ENCODE measurements at places on chromosomes 16 and 17. TPM values are rescaled to one million over a fixed set of nuclear protein-coding genes. Genes with fewer than 3 reads are reported as not detected.

Gene CCR7
- total RNA-seq = 0.09 TPM

Gene GPR179
- 0.05 TPM for total RNA-seq

Gene YBX2
- total RNA-seq = 0.28 TPM

Gene DDX5
- 210 TPM for total RNA-seq

Gene KAT8
- 37.9 TPM for total RNA-seq

Gene PLA2G10
- total RNA-seq = 3.9 TPM

Gene PDE6G
- not detected for total RNA-seq

Gene CHST4
- 8.2 TPM for total RNA-seq

Gene CSH1
- total RNA-seq = not detected

Gene KIF2B
- not detected for total RNA-seq

Gene MYH1
- not detected for total RNA-seq

Gene TEKT1
- not detected for total RNA-seq

Gene RNF40
- 37.7 TPM for total RNA-seq

Gene MRC2
- 3.7 TPM for total RNA-seq

Gene ARL6IP1
- total RNA-seq = 41.4 TPM

Gene GPRC5C
- 50.4 TPM for total RNA-seq

Gene PPL
- total RNA-seq = 11.3 TPM

Gene TNP2
- not detected for total RNA-seq

Gene MAFG
- total RNA-seq = 6.4 TPM

Gene C16orf92
- total RNA-seq = not detected

Gene ZSCAN10
- not detected for total RNA-seq

Gene PRRT2
- 0.40 TPM for total RNA-seq

Gene YWHAE
- total RNA-seq = 138 TPM

Gene RANBP10
- 15.4 TPM for total RNA-seq

Gene HID1
- total RNA-seq = 145 TPM

Gene CCL14
- 1.9 TPM for total RNA-seq

Gene LITAF
- 85.3 TPM for total RNA-seq

Gene GLP2R
- total RNA-seq = 0.66 TPM

Gene GDPD1
- 0.60 TPM for total RNA-seq

Gene RAI1
- total RNA-seq = 12.6 TPM

Gene SOST
- not detected for total RNA-seq

Gene NEUROD2
- not detected for total RNA-seq

Gene COASY
- total RNA-seq = 47.9 TPM

Gene LRRC75A
- total RNA-seq = 2.7 TPM

Gene OR1A1
- total RNA-seq = not detected

Gene CBFA2T3
- 23.7 TPM for total RNA-seq

Gene CMTM1
- 0.69 TPM for total RNA-seq

Gene XYLT1
- total RNA-seq = 5.5 TPM

Gene CENPV
- total RNA-seq = 10.8 TPM

Gene ZNF48
- total RNA-seq = 5.8 TPM

Gene TBC1D3
- total RNA-seq = not detected

Gene HEATR9
- total RNA-seq = not detected

Gene CCL7
- total RNA-seq = not detected

Gene IRX6
- not detected for total RNA-seq

Gene TBC1D3I
- total RNA-seq = 0.18 TPM

Gene ABCA3
- total RNA-seq = 26.5 TPM

Gene RDM1
- not detected for total RNA-seq

Gene SEZ6L2
- total RNA-seq = 16.2 TPM

Gene WIPF2
- 14.2 TPM for total RNA-seq

Gene TPSD1
- total RNA-seq = not detected

Gene CDR2L
- total RNA-seq = 2.3 TPM

Gene TP53I13
- total RNA-seq = 25.0 TPM

Gene GDPD3
- total RNA-seq = 0.46 TPM

Gene HNF1B
- 30.8 TPM for total RNA-seq

Gene MSRB1
- total RNA-seq = 47.8 TPM

Gene MCRIP1
- total RNA-seq = 53.0 TPM

Gene DOC2B
- total RNA-seq = 25.1 TPM

Measured in pancreas (tissue), 10 donors.